ENCODE measurements at places on chromosomes 2 and 18. TPM values are rescaled to one million over a fixed set of nuclear protein-coding genes. Genes with fewer than 3 reads are reported as not detected.

The EGR4 gene
- total RNA-seq, result not detected

The IL1F10 gene
- not detected for total RNA-seq

The AQP12A gene
- not detected for total RNA-seq

The MYCN gene
- total RNA-seq, result 4.9 TPM

The C1QL2 gene
- not detected for total RNA-seq

The TUBA4A gene
- total RNA-seq, result 24.8 TPM

The LOXHD1 gene
- total RNA-seq, result not detected
